ENCODE measurements at places on chromosomes 2 and 18. TPM values are rescaled to one million over a fixed set of nuclear protein-coding genes. Genes with fewer than 3 reads are reported as not detected.

Gene SAG
- not detected for total RNA-seq

Gene LIMS4
- 2.3 TPM for total RNA-seq

Gene CPO
- total RNA-seq: not detected

Gene HOXD13
- total RNA-seq: 0.53 TPM

Gene BABAM2
- total RNA-seq: 24.5 TPM

Gene CDH19
- total RNA-seq: not detected

Data from myometrial cell (primary cell).